Muscle of back (tissue), 13 donors: ENCODE measurements at places on chromosomes 6 and 20.

DNA sequence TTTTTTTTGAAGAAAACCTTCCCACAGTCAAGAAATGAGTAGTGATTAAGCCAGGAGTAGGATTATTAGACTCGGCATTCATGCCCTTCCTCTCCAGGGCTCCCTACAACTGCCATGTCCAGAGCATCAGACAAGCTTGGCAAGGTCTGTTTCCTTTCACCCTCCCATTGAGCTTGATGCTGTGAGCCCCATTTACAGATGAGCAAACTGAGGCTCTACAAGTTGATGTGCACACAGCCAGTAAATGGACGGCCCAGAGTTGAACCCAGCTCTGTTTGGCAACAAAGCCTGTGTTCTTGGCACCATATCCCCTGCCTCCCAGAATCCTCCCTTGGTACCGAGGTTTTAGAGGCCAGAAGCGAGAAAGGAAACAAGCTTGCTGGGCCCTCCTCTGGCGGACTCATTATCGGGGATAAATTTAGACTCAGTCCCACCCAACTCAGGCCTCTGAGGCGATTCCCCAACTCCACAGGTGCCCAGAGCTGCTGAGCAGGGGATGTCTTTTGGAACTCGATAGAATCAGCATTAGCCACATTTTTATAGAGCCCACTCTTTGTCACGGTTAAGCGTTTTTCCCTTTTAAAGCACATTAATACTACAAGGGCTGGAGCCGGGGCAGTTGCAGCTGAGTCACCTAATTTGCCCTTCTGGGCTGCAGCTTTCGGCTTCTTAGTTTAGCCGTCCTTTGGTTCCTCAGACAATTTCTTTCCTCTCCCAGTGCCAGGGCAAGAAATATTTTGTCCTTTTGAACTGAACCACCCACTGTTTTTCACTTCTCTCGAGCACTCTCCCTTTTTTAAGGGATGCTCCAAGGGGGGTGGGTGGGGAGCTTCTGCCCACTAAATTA is 23.0 kb upstream of the NFATC2 start:
- peak; percentile 72 for DNase-seq

- peak; percentile 24 for DNase-seq
Measured at GRCh38 chr20:45368221-45368980, 5.4 kb downstream of the SYS1 start.

DNA sequence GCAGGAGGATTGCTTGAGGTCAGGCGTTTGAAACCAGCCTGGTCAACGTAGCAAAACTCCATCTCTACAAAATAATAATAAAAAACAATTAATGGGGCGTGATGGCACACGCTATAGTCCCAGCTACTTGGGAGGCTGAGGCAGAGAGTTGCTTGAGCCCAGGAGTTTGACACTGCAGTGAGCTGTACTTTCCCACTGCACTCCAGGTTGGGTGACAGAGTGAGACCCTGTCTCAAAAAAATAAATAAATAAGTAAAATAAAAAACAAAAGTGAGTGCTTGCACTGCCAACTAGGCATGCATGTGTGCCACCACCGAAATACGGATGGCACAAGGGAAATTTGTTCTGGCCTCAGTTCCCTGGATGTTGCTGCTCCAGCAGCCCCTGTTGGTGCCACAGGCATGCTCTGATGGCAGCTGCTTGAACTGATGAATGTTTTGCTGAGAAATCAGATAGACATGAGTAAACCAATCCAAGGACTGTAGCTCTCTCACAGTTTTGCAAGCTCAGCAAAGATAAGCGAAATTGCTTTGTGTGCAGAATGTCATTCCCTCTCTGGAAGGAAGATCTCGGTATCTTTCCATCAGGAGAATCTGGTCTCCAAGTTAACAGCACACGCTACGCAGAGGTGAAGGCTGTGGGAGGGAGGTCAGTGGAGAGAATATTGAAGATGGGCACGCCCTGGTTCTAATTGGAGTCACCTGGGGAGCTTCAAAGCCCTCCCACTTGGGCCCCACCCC is 188.0 kb upstream of the SLC24A3 start:
- DNase-seq: no peak

DNA sequence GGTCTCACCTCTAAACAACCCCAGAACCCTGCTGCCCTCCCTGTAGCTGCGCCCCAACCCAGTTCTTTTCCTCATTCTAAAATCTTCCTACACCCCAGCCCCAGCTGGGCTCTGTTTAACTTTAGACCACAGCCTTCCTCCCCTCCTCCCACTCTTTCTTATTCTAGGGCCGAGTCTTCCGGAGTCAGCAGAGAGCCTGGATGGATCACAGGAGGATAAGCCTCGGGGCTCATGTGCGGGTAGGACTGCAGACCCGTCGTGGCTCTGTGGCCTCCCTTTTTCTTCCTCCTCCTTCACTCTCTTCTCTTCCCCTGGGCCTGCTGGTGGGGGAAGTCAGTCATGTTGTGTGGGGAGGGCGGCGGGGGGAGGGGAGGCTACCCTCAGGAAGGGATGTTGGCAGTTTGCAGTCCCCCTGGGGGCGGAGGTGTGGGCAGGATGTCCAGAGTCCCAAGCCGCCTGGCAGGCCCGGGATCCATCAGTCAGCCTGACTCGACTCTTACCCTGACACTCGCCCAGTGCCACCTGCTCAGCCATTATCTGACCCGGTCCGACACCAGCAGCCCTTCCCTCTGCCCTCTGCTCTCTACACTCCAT is 8.1 kb downstream of the CAPN11 start:
- DNase-seq: no peak

DNA sequence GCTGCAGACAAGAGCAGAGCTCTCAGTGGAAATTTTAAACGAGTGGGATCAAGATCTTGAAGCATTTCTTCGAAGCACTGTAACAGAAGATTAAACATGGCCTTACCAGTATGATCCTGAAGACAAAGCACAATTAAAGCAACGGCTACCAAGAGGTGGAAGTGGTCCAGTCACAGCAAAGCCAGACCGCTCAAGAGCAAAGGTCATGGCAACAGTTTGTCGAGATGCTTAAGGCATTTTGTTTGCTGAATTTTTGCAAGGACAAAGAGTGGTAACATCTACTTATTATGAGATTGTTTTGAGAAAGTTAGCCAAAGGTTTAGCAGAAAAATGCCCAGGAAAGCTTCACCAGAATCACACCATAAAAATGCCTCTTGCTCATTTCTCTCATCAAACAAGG is 153.4 kb upstream of the CARMIL1 start:
- DNase-seq: no peak

DNA sequence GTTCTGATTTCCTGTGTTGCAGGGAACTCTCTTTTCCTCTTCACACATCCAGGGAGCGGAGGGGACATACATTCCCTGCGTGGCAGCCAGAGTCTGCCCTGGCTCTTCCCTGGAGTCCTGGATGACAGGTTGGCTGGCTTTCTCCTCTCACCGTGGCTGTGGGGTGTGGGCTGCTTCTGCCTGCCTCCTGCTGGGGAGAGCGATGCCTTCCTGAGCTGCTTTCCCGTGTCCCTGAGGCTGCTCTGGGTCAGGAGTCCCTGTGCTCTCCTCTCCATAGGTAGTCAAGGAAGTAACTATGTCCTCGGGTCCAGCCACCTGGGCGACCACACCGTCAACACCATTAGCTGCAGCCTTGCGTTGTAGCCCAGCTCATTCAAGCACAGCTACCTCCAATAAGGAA is 451.7 kb downstream of the QKI start:
- DNase-seq: no peak

DNA sequence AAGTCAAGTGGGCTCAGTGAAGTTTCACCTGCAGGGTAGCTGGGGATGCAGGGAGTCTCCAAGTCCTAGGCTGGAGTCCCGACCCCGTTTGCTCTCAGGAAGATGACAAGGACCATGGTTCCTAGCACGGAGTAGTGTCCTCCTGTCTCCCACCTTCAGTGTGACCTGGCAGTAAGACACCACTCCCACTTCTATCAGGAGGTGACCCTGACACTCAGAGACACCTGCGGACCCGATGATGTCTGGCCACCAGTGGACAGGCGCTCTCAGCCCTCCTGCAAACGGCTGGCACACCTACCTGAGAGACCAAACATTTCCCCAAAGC is 1.1 kb downstream of the SOD2 start:
- no peak for DNase-seq

- DNase-seq: no peak
Measured at GRCh38 chr6:109458774-109459531, 3.4 kb upstream of the MICAL1 start.

GRCh38 chr20:61426352-61426751 is 174.3 kb downstream of the CDH4 start:
- no peak for DNase-seq
